ENCODE measurements at places on chromosomes 1 and 21.

DNA sequence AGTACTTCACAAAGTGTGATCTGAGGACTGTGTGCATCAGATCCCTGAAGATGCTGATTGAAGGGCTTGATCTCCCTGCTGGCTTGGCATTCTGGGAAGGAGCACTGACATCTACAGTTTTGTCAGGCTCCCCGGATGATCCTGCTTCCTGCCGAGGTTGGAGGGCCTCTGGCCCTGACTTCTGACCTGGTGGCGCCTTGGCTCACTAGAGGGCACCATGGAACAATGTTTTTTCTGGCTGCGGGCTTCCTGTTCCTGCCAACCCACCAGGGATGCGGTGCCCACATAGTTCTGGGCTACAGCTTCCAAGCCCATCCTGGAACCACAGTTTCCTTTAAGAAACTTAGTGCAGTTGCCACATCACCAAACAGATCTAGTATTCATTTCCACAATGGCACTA lies 38.8 kb upstream of the RASAL2 start:
- DNase-seq, result no peak

DNA sequence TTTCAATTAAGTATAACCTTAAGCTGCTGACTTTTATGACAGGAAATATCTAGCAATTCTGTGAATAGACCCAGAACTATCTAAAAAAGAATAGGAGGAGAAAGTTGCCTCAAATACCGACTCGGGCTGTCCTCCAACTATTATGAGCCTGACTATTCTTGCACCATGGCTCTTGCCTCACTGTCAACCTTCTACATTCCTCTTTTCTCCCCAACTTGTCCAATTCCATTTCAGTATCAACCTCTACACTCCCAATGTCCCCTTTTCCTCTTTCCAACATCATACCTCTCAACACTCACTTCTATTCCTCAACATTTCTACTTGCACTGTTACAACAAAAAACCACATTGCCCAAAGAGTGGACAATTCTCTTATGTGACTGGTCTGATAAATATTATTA lies 2.3 kb downstream of the ZZZ3 start:
- DNase-seq, result no peak

DNA sequence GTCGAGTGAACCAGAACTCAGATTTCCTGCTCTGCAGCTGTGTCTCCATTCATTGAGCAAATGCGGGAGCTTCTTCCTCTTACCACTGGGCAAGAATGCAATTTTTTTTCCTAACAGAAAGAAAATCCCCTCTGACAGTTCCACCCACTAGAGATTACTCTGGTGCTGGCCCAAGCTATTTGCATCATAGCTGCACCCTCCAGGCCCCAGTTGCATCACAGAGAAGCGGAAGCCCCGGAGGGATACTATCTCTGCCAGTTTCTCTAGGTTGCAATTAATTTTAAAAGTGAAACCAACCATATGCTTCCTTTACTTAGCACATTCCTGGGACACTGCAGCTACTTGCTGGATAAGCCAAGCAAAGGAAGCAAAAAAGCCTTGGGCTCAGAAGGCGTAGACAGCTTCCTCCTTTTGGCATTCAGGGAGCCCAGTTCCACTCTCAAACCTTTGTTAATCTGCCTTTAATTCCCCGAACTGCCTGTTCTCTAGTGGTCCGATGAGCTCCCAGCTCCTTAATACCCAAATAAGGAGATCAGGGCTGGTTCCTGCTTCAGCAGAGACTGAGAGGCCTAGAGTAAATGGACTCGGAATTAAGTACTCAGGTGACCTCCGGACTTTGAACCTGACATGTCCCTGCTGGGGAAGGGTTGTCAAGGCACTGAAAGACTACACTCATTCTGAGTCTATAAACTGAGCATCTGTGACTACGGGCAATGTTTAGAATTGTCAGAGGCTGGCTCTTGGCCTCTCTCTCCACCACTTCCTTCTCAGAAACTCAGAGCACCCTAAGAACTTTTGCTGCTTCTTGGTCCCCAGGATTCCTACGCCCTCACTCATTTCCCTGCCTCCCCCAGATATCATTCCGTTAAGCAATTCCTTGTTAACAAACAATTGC lies 72.5 kb upstream of the TNFSF18 start:
- no peak for DNase-seq

DNA sequence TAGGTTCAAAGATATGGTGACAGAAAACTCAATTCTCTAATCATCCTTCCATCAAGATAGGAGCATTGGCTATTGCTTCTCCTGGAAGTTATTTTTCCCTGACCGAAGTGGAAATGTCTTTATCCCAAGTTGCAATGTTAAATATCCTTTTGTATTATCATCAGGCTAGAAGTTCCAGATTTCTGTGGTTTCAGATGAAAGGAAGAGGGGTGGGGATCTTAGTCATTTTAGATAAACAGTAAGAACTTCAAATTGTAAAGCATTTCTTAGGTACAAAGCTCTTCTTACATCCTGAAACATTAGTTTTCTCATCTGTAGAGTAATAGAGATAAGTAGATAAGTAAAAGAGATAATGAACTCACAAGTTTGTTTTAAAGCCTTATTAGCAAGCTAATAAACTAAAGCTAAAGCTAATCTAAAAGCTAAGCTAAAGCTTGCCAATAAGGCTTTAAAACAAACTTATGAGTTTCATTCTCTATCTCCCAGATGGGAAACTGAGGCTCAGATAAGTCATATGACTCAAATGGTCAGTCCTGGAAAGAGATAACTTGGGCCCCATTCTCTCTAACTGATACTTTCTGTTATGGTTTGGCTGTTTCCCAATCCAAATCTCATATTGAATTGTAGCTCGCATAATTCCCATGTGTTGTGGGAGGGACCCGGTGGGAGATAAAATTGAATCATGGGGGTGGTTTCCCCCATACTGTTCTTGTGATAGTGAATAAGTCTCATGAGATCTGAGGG lies 99.2 kb upstream of the KCNK2 start:
- no peak for DNase-seq

- no peak for DNase-seq
These were observed 208.1 kb upstream of the MAP1LC3C start for GRCh38 chr1:242206994-242207393.

- peak; percentile 19 for DNase-seq
These were observed 24.6 kb downstream of the DMAP1 start for GRCh38 chr1:44237721-44238457.

DNA sequence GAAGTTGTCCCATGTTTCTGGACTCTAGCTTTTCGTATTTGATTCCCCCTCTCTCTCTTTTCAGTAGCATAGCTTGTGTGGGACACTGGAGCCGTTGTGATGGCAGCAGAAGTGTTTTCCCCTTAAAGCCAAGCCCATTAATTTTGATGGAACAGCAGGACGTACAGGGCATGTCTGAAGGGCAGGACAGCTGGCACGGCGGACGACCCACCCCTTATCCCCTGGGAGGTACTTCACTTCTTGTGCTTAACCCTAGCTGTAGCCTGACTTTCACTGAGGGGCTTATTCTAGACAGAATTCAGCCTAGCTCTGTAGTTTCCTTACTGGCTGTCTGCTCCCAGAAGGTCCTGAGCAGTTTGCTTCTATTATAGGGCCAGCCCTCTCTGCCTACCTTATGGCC lies 8.6 kb upstream of the PPFIA4 start:
- no peak for DNase-seq

- DNase-seq, result no peak
These were observed 43.9 kb upstream of the CRB1 start for GRCh38 chr1:197224160-197224559.

DNA sequence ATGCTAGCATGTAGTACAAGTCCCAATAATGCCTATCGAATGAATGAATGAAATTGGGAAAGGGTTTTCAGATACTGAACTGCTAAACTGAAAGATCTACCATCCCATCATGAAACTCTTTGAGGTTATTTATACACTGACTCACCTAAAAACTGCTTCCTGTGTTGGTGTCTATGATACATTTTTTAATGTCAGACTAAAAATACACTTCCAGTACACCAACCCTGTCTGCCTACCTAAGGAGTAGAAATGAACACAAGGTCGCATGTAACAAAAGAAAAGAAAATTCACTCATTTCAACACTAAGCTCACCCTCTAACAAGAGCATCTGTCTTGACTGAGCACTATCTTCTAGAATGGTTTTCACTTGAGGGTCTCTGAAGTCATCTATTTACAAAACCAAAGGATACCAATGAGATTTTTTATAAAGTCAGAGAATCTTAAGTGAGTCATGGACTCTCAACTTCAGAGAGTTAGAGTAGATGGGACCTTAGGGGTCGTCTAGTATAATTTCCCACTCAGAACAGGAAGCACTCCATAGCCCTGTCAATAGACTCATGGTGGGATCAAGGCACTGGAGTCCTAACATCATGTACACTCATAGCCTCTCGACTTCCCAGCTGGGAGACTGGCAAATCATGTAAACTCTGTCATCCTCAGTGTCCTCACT lies 53.4 kb downstream of the WLS start:
- no peak for DNase-seq

DNA sequence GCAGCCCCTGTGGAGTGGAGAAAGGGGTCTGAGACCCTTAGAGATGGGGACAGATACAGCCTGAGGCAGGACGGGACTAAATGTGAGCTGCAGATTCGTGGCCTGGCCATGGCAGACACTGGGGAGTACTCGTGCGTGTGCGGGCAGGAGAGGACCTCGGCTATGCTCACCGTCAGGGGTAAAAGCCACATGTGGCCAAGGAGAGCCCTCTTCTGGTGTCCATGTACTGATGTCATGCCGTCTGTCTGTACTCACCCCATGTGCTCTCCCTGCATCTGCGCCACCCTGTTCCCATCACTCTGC lies 84.7 kb downstream of the OBSCN start:
- DNase-seq, result no peak

GRCh38 chr21:38263493-38263892 lies 6.7 kb downstream of the KCNJ15 start:
- DNase-seq, result no peak

Data from activated gamma-delta T cell treated with Interleukin-2 at 50 U/mL for 16 hours (primary cell).